Calu3 (cell line): ENCODE measurements at places on chromosomes 13 and 19. TPM values are rescaled to one million over a fixed set of nuclear protein-coding genes. Genes with fewer than 3 reads are reported as not detected.

- peaks cover 34% of the 10 kb centered on the region for H3K4me1 ChIP-seq
- H3K36me3 ChIP-seq = peaks cover 21% of the 10 kb centered on the region
- H3K27ac ChIP-seq = no peak overlapping the region
- no peak overlapping the region for H3K4me3 ChIP-seq
- no peak for DNase-seq
Measured at GRCh38 chr13:40966298-40966697, 52.8 kb downstream of the ELF1 start.

GRCh38 chr13:29893438-29893837, 43.0 kb upstream of the UBL3 start:
- H3K27me3 ChIP-seq = no peaks in the 10 kb centered on the region
- no peak for DNase-seq
- no peaks in the 10 kb centered on the region for H3K36me3 ChIP-seq
- peaks cover 14% of the 10 kb centered on the region for H3K4me1 ChIP-seq
- H3K27ac ChIP-seq = no peak overlapping the region
- no peak overlapping the region for H3K4me3 ChIP-seq

DNA sequence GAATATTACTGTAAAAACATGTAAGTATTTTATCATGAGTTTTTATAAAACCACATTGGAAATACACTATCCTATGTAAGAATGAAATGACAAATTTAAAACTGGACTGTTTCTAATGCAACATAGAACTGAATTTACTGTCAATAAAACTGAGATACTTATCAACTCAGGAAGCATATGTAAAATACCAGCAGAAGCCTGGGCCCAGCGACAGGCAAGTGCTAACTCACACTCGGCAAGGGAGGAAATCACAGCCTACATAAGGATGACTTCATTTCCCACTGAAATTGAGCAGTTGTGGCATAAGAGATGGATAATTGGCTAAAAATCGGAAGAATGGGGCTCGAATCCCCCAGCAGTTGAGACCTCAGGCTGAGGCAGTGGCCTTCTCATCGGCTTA, 12.1 kb downstream of the PROZ start:
- H3K4me1 ChIP-seq = no peaks in the 10 kb centered on the region
- H3K27me3 ChIP-seq = no peaks in the 10 kb centered on the region
- no peak for DNase-seq
- H3K36me3 ChIP-seq = no peaks in the 10 kb centered on the region

- H3K4me1 ChIP-seq = peaks cover 24% of the 10 kb centered on the region
- DNase-seq = no peak
- H3K4me3 ChIP-seq = no peak overlapping the region
- H3K27ac ChIP-seq = no peak overlapping the region
Measured at GRCh38 chr13:41701676-41702075, 244.3 kb downstream of the RGCC start.

DNA sequence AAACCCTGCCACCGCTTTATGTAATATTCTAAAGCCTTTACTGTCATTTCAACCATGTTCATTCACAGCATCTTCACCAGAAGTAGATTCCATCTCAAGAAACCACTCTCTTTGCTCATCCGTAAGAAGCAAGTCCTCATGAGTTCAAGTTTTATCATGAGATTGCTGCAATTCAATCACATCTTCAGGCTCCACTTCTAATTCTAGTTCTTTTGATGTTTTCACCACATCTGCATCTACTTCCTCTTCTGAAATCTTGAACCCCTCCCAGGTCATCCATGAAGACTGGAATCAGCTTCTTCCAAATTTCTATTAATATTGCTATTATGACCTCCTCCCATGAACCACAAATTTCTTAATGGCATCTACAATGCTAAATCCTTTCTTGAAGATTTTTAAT, 83.9 kb downstream of the FOXO1 start:
- no peaks in the 10 kb centered on the region for H3K4me1 ChIP-seq
- DNase-seq = no peak
- H3K27me3 ChIP-seq = no peaks in the 10 kb centered on the region
- H3K36me3 ChIP-seq = no peaks in the 10 kb centered on the region
- H3K4me3 ChIP-seq = no peak overlapping the region

DNA sequence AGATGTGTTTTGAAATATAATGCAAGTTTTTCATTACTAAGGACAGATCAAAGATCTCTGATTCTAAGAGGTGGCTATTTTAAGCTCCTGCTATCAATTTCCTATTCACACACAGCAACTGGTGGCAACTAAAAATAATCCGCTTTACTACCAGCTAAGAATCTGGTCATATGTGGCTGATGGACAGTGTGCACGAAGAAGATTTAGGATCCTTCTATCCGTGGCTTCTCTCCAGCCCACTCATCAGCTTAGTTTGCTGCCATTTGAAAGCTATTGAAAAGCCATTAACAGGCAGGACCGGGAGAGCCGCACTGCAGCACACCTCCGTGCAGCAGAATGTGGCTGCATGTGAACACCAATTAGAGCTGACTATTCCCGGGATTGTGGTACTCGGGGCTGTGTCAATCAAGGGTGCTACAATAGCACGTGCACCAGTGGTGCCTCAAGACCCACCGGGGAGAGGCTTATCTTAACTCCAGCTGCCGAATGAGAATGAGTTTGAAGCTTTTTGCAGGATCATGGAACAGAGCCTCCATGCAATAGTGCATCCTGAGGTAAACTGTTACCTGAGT, at the start of gene MYO16:
Gene MYO16 (plus strand): TSS at position 431 of the 572 bp plus-strand sequence. CDS start 234 bp downstream, outside the sequence.
- no peak within 1 kb of the TSS for H3K4me3 ChIP-seq
- H3K4me1 ChIP-seq = no peaks in the 10 kb centered on the region
- H3K27me3 ChIP-seq = no peaks in the 10 kb centered on the region
- DNase-seq = no peak
- H3K27ac ChIP-seq = no peak within 1 kb of the TSS
- H3K36me3 ChIP-seq = no peaks in the 10 kb centered on the region

DNA sequence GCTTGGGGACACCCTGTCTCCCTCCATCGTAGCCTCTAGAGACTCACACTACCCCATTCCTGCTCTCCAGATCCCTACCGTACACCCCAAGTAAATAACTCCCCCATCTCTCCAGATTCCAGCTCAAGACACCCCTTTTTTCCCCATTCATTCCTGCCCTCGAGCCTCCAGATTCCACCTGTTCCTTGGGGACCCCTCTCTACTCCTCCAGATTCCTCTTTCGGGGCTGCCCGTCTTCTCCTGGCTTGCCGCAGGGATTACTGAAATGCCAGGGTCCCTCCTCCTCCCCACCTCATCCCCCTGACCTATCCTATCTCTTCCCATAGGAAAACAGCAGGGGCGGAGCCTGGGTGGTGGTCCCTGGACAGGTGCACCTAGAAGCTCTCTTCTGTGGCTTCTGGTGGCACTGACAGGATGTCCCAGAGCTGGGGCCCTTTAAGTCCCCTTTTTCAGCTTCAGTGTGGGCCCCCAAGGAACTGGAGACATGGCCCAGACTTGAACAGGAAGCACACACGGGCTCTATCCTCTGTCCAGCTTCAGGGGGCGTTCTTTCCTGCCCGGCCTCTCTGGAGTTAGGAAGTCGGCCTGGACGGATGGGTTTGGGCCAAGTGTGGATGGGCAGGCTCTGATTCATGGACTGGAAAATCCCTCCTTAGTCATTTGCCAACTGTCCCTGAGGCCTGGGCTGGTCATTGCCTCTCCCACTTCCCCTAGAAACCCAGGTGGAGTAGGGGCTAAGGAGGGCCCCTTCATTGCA, 1.2 kb downstream of the ZSWIM4 start:
- H3K27ac ChIP-seq = peak overlapping the region; percentile 91
- H3K4me3 ChIP-seq = peak overlapping the region; percentile 90
- peaks cover 43% of the 10 kb centered on the region for H3K36me3 ChIP-seq
- H3K27me3 ChIP-seq = no peaks in the 10 kb centered on the region
- no peaks in the 10 kb centered on the region for H3K4me1 ChIP-seq

- H3K27ac ChIP-seq = no peak overlapping the region
- H3K4me1 ChIP-seq = no peaks in the 10 kb centered on the region
- H3K4me3 ChIP-seq = no peak overlapping the region
Measured at GRCh38 chr19:55315956-55316525, 9.1 kb downstream of the TMEM150B start.

GRCh38 chr13:98685146-98685545, 67.3 kb downstream of the SLC15A1 start:
- H3K4me3 ChIP-seq = no peak overlapping the region
- H3K27me3 ChIP-seq = no peaks in the 10 kb centered on the region
- H3K27ac ChIP-seq = no peak overlapping the region
- DNase-seq = no peak
- no peaks in the 10 kb centered on the region for H3K36me3 ChIP-seq

DNA sequence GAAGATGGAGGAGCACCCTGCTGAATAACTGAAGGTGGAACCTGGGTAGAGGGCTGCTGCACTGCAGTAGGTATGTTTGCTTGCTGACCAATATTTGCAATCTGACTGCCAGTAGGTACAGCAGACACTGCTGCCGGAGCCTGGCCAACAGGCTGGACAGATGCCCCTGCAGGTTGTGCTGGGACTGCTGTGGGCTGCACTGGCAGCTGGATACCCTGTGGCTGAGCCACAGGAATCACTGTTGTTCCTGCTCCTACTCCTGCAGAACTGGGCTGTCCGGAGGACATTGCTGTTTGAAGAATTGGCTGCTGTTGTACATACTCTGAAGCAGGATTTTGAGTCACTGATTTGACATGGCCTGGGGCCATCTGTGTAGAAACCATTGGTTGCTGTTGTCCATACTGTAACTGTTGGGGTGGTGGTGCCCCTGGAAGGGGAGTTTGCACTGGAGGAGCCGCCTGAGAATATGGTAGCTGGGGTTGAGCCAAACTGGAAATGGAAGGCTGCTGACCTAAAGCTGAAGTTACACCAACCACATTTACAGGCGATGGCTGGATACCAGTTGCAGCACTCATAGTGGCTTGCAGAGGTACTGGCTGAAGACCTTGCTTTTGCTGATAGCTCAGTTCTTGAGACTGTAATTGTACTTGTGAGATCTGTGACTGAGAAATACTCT, 2.2 kb downstream of the TSC22D1 start:
- no peaks in the 10 kb centered on the region for H3K27me3 ChIP-seq
- H3K4me1 ChIP-seq = peaks cover 27% of the 10 kb centered on the region
- peak; percentile 11 for DNase-seq
- H3K27ac ChIP-seq = no peak overlapping the region
- no peak overlapping the region for H3K4me3 ChIP-seq

DNA sequence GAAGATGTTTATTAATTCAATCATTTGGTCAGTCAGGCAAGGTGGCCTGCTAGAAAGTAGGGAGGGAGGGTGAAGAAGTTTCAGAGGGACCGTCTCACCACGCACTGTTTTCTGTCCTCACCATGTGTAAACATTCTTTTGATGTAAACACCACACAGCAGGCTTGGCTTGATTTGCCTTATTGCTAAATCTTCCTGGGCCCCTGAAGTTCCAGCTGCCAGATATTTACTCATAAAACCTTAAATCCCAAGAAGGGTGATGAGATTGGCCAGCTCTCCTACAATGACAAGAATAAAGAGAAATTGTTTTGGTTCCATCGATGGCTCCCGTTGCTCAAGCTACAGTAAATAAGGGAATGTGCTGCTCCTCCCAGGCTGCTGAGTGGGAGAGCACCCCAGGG, 198.2 kb upstream of the TMTC4 start:
- no peak overlapping the region for H3K27ac ChIP-seq
- DNase-seq = no peak
- peaks cover 10% of the 10 kb centered on the region for H3K4me1 ChIP-seq

DNA sequence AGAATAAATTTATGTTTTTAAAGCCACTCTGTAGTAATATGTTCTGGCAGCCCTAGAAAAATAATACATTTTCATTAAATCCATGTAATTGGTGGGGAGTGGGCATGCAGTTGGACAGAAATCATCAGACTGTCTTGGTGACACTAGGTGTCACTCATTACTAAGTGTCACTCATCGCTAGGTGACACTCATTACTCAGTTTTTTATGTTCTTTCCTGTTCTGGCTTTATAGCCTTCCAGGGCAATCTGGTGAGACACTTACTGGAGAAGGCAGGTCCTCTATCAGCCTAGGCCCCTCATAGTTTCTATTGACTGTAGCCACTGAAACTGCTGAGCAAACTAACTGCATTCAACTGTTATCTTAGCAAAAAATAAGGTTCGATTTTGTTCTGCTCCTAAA, 542.1 kb downstream of the SLITRK1 start:
- no peak overlapping the region for H3K27ac ChIP-seq
- no peaks in the 10 kb centered on the region for H3K4me1 ChIP-seq
- no peak overlapping the region for H3K4me3 ChIP-seq
- DNase-seq = no peak
- H3K36me3 ChIP-seq = no peaks in the 10 kb centered on the region

GRCh38 chr19:55640043-55640576, 692 bp upstream of the ZNF580 start:
- DNase-seq = no peak
- H3K36me3 ChIP-seq = peaks cover 80% of the 10 kb centered on the region
- H3K27ac ChIP-seq = peak overlapping the region; percentile 32
- peaks cover 59% of the 10 kb centered on the region for H3K4me1 ChIP-seq
- peak overlapping the region; percentile 92 for H3K4me3 ChIP-seq

- DNase-seq = no peak
- H3K4me1 ChIP-seq = no peaks in the 10 kb centered on the region
- no peaks in the 10 kb centered on the region for H3K36me3 ChIP-seq
- no peaks in the 10 kb centered on the region for H3K27me3 ChIP-seq
Measured at GRCh38 chr13:81498969-81499368, 1158.0 kb upstream of the SPRY2 start.

DNA sequence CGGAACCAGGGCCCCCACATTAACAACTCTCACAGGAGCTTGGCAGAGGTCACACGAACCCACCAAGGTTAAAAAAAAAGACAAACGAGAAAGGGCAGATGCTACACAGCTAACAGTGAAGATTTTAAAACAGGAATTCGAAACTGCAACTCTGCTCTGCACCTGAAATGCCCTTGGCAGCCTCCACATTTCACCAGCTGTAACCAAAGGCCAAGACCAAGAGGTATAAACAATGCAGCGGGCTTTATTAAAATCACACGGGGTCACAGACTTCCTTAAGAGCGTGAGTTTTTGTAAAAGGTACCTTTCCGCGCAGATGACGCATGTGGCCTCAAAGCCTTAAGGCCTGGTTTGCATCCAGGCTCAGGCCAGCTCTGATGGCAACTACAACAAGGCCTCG, 88.2 kb downstream of the STK24 start:
- H3K36me3 ChIP-seq = peaks cover 15% of the 10 kb centered on the region
- H3K4me3 ChIP-seq = no peak overlapping the region
- H3K27ac ChIP-seq = no peak overlapping the region
- no peaks in the 10 kb centered on the region for H3K27me3 ChIP-seq
- DNase-seq = no peak

DNA sequence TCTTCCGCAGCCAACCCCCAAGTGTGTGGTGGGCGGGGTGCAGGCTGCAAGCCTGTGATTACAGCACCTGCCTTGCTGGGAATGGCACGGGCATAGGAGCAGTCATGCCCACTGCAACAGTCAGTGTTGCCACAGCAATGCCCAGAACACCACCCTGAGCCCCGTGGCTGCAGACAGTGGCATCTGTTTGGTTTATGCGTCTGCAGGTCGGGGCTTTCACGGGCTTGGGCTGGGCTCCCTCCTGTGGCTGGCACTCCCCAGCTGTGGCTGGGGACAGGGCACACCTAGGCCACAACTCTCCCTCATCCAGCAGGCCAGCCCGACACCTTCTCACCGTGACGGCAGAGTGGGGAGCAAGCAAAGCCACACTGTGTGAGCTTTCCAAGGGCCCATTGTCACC, 115.3 kb upstream of the C1QTNF9B start:
- H3K4me3 ChIP-seq = no peak overlapping the region
- no peak overlapping the region for H3K27ac ChIP-seq
- H3K27me3 ChIP-seq = no peaks in the 10 kb centered on the region
- DNase-seq = peak; percentile 10
- peaks cover 8% of the 10 kb centered on the region for H3K4me1 ChIP-seq
- no peaks in the 10 kb centered on the region for H3K36me3 ChIP-seq

MISP gene
- total RNA-seq = 73.9 and 90.5 TPM in 2 replicates

VSTM2B gene
- not detected in 2 replicates for total RNA-seq

ZNF132 gene
- total RNA-seq = not detected in 2 replicates

RLN3 gene
- total RNA-seq = not detected in 2 replicates
